Activated T-helper 17 cell treated with anti-CD3 and anti-CD28 coated beads, Interleukin-2, amount 50 U/mL, for 72 hours (primary cell): ENCODE measurements at places on chromosomes 5 and 9. TPM values are rescaled to one million over a fixed set of nuclear protein-coding genes. Genes with fewer than 3 reads are reported as not detected.

DNA sequence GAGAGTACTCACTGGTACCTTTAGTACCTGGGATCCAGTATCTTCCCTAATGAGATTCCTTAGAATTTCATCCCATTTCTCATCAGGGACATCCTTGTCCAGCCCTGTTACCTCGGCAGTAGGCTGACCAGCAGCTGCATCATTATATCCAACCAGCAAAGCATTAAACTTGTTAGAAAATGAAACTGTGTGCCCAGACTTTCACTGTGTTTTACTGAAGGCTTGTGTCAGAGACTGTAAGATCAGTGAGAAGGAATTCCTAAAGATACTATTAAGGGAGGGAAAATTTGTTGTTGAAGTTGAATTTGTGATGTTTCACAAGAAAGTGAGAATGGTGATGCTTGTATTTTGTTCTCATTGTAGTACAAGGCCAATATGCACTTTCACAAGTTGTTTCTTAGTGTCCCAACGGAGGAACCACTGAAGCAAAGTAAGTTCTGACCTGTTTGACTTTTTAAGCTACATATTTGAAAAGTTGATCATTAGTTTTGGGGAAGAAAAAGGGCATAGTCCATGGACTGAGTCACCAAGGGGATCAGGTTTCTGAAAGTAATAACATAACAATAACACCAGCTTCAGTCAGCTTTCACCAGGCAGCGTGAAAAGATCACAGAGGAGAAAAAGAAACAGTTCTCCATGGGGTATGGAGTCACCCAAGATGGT is 48.8 kb downstream of the GRAMD2B start:
- no peaks in the 10 kb centered on the region for H3K4me1 ChIP-seq
- H3K27ac ChIP-seq: no peak overlapping the region
- H3K36me3 ChIP-seq: peaks cover 61% of the 10 kb centered on the region
- ATAC-seq: peak; percentile 18

GRCh38 chr5:24391816-24392215 is 253.0 kb downstream of the CDH10 start:
- no peaks in the 10 kb centered on the region for H3K4me1 ChIP-seq
- ATAC-seq: no peak
- no peaks in the 10 kb centered on the region for H3K36me3 ChIP-seq
- no peak overlapping the region for H3K4me3 ChIP-seq

DNA sequence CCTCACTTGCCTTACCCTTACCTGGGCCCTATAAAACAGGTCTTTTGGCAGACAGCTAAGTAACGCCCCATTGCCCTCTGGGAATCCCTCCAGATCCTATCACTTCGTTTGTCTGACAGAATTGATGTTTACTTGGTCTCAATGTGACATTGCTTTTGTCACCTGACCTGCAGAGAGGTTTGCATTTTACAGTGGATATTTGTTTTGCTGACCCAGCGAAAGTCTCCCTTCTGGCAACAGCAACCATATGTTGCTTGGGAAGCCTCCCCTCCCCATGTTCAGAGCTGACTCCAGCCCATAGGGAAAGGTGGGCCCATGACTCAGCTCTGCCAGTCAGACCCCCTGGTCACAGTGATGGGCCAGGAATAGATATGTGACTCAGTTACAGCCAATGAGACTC is 54.0 kb upstream of the LARP1 start:
- no peak overlapping the region for H3K27ac ChIP-seq
- no peak overlapping the region for H3K4me3 ChIP-seq

DNA sequence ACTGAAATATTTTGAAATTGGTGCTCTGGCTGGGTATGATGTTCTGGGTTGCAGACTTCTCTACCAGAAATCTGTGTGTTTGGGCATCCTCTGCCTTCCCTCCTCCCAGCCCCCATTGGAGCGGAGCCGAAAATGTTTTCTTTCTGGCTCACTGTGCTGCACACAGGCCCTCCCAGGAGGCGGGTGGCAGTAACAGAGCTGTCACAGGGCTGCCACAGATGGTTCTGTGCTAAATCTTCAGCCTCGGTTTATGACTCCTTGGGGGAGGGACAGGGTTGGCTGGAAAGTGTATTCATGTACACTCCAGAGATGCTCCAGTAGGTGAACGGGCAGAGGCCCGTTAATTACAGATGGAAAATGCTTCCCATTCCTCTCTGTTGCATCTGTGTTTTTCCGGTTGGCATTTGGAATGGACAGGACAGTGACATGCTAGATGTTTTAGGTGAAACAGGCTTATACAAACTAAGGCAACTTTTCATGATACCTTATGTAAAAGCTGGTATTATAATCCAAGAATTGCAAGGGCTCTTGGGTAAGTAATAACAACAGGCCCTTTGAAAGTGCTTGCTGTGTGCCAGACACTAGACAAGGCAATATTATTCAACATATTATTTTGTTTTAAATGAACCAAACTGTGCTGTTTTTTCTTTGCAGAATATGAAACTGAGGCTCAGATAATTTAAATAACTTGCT is 180.2 kb downstream of the ADCY2 start:
- no peaks in the 10 kb centered on the region for H3K36me3 ChIP-seq
- ATAC-seq: no peak
- no peak overlapping the region for H3K27ac ChIP-seq
- peaks cover 9% of the 10 kb centered on the region for H3K27me3 ChIP-seq
- H3K4me3 ChIP-seq: no peak overlapping the region

GRCh38 chr5:103060424-103060954 is 59.4 kb downstream of the GIN1 start:
- H3K36me3 ChIP-seq: no peaks in the 10 kb centered on the region
- no peak overlapping the region for H3K4me3 ChIP-seq
- no peak for ATAC-seq
- peaks cover 4% of the 10 kb centered on the region for H3K27me3 ChIP-seq
- no peak overlapping the region for H3K27ac ChIP-seq
- H3K4me1 ChIP-seq: peaks cover 7% of the 10 kb centered on the region

DNA sequence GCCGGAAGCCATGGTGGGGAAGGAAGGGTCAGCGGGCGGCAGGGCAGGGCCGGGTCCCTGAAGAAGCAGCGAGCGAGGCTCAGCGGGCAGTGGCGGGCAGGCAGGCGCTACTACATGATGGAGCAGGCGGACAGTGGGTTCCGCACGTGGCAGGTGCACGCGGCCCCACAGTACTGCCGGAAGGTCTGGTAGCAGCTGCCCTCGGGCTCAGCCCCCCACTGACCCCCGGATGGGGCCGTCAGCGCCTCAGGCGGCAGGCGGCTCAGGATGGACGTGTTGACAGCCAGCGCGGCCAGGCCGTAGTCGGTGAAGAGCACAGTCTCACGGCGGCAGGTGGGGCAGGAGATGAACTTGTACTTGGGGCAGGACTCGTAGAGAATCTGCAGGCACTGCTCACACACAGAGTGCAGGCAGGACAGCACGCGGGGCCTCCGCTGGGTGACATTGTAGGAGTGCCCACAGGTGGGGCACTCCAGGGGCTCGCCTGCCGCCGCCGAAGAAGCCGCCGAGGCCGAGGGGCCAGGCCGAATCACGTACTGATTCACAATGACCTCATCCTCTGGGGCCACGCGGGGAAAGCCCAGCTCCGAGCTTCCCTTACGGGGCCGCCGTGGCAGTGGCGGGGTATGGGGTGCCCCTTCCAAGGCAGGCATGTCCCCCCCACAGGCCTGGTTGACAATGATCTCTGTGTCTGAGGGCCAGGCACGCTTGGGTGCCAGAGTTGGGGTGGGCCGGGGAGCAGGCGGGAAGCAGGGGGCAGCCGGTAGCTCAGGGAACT is 1.5 kb downstream of the RNF208 start:
- no peaks in the 10 kb centered on the region for H3K36me3 ChIP-seq
- H3K4me3 ChIP-seq: peak overlapping the region; percentile 21
- H3K4me1 ChIP-seq: no peaks in the 10 kb centered on the region

GRCh38 chr9:122941582-122942234 is 888 bp downstream of the RABGAP1 start:
- peaks cover 16% of the 10 kb centered on the region for H3K4me1 ChIP-seq
- peak overlapping the region; percentile 96 for H3K27ac ChIP-seq
- ATAC-seq: no peak
- peak overlapping the region; percentile 97 for H3K4me3 ChIP-seq

DNA sequence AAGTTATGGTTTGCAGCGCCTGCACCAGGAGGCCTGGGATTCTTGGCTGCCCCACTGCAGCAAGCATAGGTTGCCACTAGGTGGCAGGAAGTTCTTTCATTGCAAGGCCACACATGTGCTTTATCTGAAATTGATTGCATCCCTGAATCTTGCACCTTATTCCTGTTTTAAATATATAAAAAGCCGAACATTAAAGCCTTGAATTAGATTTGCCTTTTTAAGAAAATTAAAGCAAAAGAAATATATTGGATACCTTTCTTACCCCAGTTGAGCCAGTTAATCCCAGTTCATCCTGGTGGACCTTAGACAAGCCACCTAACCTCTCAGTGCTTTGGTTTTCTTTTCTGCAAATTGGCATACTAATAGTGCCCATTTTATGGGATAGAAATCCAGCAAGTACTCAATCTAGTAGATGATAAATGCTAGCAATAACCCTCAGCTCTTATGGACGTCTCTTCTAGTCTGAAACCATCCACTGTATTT is 6.3 kb upstream of the TRMT10B start:
- H3K36me3 ChIP-seq: no peaks in the 10 kb centered on the region
- peak; percentile 81 for ATAC-seq
- H3K27ac ChIP-seq: no peak overlapping the region
- no peaks in the 10 kb centered on the region for H3K27me3 ChIP-seq

- H3K36me3 ChIP-seq: no peaks in the 10 kb centered on the region
- peaks cover 4% of the 10 kb centered on the region for H3K4me1 ChIP-seq
- peaks cover 3% of the 10 kb centered on the region for H3K27me3 ChIP-seq
- ATAC-seq: no peak
- H3K27ac ChIP-seq: no peak overlapping the region
Measured at GRCh38 chr5:122181863-122182262, 52.5 kb downstream of the ZNF474 start.

- no peak overlapping the region for H3K4me3 ChIP-seq
- H3K36me3 ChIP-seq: no peaks in the 10 kb centered on the region
- ATAC-seq: no peak
- no peaks in the 10 kb centered on the region for H3K4me1 ChIP-seq
- no peaks in the 10 kb centered on the region for H3K27me3 ChIP-seq
Measured at GRCh38 chr5:89826938-89827337, 582.6 kb downstream of the CETN3 start.

The DNM1 gene
- total RNA-seq: 0.84 TPM

The PRLR gene
- total RNA-seq: not detected

The EFNA5 gene
- total RNA-seq: not detected

The GTF3C4 gene
- 19.1 TPM for total RNA-seq

The ZNF622 gene
- 37.3 TPM for total RNA-seq

The PCDHB4 gene
- total RNA-seq: not detected

The IRX2 gene
- not detected for total RNA-seq
